ENCODE measurements at places on chromosomes 2 and 18.

DNA sequence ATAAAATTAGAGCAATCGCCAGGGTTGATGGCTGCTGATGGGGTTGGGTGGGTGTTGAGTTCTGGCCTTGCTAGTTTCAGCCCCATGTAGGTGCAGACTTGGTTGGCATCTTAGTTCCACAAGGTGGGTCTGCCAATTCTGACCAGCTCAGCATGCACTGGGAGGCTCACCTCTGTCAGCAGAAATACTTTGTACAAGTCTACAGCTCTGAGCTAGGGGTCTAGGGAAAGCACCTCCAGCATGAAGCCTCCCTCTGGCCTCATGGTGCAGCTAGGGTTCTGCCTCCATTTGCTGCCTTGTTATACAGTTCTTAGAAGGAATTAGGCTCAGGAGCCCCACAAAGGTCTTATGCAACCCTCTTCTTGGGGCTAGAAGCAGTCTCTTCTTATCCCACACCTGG is 278.9 kb upstream of the HDAC4 start:
- no peak for DNase-seq

- no peak for DNase-seq
Observed at GRCh38 chr18:41992066-41992465, 37.0 kb downstream of the PIK3C3 start.

DNA sequence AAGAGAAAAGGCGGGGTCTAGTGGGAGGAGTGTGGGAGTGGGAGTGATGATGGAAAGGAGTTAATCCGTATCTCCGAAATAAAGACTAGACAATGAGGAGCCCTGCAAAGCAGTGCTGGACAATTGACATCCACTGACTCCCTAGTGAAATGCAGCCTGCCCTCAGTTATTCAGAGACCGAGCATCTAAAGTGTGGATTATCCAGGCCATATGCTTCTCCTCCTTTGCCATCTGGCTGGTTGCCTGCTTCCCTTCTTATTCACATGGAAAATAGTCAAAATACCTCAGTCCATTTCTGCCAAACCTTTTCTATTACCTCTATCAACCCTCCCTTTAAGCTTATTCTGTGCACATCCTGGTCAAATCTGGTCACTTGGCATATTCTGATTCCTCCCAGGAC is 288.8 kb upstream of the SIX3 start:
- DNase-seq: no peak

DNA sequence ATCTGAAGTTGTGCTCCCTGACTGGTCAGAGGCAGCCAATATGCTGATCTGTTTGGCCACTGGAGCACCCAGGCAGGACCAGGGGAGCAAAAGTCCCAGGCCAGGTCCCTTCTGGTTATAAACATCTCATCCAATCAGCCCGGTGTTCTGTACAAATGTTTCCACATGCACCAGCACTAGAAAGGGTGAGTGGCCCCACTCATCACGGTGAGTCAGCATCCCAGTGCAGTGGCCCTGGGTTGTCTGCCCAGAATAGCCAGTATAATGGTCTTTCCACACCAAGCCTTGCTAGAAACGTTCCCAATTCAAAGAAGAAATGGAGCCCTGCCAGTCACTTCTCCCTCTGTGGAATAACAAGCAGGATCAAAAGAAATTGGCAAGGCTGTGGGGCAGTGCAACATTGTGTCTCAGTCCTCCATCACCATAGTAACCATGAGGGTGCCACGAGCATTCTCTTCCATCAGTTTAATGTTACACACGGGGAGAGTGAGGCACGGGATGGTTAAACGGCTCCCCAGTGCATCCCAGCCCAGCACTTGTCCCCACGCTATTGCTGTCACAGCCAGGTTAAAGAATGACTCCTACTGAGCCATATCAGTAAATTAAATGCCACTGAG is 174.9 kb downstream of the SEPTIN10 start:
- DNase-seq: no peak

GRCh38 chr18:55588111-55588869 is at the start of gene TCF4:
Gene TCF4 (minus strand): TSS chr18:55588192. CDS start chr18:55587116, 1,076 bp downstream.
- peak; percentile 82 for DNase-seq

DNA sequence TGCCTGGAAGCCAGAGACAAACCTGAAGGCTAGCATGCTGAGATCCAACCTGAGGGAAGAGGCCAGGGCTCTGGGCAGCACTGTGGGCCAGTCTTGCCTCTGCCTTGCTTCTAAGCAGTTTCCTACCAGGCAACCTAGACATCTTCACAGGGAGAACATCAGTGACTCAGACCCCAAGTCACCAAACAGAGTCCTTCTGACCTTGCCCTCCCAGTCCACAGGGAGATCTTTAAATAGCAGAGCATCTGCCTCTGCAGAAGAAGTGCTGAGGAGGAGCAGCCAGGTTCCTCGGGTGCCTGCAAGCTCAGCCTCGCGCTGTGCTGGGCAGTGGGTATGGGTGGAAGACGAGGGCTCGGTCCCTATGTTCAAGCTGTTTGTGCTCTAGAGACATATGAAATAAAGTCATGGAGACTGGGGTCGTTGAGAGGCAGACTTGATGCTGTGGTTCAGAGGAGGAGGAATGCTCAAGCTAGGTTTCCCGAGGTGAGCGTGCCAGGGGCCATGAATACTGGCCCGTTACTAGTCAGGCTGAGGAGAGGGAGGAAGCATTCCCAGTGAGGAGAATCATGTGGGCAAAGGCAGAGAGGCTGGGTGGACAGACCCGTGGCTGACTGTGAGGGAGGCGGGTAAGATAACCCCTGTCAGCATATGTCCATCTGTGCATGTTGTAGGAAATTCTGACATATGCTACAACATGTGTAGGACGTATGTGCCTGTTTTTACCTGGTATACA is 66.5 kb downstream of the BOLA3 start:
- no peak for DNase-seq

- no peak for DNase-seq
Observed at GRCh38 chr18:49650426-49650891, 88.6 kb downstream of the LIPG start.

- no peak for DNase-seq
Observed at GRCh38 chr18:33201509-33201926, 239.0 kb downstream of the CCDC178 start.

- DNase-seq: no peak
Observed at GRCh38 chr2:1900732-1901131, 156.4 kb upstream of the PXDN start.

- DNase-seq: no peak
Observed at GRCh38 chr18:74139411-74139810, 8.2 kb downstream of the FBXO15 start.

GRCh38 chr2:44972771-44973535 is 31.5 kb downstream of the SIX3 start:
- no peak for DNase-seq

DNA sequence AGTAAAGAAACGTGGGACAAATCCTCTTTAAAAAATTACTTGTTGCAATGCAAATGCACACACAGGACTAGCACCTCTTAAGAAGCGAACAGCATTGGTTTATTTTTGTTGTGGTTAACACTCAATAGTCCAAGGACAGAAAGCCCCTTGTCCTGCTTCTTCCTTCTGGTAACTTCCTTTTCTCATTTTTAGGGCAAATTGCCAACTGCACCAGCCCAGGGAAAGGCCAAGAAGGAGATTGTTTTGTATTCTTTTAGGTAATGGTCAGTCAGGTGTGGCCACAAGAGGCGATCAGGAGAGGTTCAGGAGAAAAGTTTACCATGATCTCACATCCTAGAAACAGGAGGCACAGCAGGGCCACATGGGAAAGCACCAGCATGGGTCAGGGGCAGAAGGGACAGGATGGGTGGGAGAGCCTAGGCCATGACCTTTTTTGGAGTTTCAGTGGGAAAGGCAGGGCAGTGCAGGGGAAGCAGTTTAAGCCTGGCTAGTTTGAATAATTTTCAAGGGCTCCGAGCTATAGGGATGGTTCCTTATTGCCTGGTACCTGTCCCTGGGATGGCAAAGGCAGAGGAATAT is 73.0 kb downstream of the CHRNA1 start:
- DNase-seq: no peak

DNA sequence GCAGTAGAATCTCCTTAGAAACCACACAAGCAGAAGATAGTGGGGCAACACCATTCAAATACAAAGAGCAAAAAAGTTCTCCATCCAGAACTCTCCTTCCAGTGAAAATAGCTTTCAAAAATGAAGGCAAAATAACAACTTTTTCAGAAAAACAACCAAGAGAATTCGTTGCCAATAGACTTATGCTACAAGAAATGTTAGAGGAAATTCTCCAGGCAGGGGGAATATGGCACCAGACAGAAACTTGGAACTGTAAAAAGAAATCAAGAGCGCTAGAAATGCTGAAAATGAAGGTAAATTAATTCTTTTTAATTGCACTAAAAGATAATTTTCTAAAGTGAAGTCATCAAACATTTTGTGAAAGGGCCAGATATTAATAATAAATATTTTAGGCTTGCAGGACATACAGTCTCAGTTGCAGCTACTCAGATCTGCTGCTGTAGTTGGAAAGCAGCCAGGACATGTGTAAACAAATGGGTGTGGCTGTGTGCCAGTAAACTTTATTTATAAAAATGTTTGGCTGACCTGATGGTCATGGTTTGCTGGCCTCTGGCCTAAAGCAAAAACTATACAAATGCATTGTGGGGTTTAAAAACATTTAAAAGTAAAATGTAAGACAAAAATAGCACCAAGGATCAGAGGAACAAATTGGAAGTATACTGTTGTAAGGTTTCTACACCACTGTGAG is 73.7 kb upstream of the TGFA start:
- DNase-seq: peak; percentile 61

DNA sequence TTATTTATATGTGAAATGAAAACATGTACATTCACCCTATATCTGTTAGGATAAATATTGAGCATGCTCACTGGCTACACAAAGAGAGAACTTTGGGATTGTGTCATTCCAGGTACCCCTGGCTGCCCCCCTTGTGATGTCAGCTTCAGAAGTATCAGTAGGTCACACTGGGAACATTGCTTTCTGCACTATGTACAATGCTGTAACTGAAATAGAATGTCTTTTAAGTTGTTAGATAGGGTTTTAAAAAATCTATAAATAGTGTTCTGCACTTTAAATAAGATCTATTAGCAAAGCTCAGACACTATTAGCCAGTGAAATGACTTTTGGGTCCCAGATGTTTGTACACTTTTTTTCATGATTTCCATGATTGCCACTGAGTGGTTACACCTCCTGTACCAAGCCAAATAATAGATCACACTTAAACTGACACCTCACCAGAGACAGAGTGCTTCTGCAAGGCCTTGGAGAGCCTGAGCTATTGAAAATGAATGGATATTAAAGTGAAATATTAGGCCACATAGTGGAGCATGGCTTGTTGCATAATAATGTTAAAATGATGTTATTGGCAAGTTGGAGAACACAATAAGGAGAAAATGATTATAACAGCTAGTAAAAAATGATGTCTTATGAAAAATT is 297.0 kb upstream of the NXPH2 start:
- no peak for DNase-seq

DNA sequence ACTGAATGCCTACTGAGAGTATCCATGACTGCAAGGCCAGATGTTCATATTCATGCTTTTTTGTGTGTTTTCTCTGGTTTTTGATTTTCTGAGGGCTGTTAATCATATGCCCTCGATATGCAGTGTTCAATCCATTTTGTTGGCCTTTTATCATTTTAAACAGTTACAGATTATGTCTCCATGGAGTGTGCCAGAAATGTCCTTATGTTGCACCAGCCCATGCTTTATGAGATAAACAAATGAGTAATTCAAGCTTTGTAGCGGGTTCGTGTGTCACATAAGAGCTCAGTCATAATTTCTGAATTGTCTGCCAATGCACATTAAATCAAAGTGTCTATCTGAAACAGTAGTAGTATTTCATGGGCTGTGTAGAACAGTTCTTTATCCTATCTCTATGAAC is 583.0 kb downstream of the THSD7B start:
- no peak for DNase-seq

GRCh38 chr2:240077442-240077841 is 24.1 kb upstream of the OR6B3 start:
- DNase-seq: no peak

DNA sequence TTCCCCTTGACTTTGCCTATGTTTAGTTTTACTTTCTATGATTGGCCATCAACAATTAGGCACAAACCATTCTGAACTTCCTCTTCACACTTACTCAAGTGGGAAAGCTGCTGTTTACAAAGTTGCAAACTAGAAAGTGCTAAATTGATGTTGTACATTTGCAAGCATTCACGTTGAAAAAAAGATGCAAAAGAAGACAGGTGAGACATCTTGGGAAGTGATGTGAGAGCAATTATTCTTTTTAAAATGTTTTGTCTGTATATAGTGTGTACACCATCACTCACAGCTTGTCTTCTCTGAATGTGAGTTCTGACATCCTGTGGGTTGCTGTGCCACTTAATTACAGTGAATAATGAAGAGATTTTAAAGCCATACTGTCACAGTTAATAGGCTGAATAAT is 874.1 kb upstream of the LRATD1 start:
- DNase-seq: no peak

DNA sequence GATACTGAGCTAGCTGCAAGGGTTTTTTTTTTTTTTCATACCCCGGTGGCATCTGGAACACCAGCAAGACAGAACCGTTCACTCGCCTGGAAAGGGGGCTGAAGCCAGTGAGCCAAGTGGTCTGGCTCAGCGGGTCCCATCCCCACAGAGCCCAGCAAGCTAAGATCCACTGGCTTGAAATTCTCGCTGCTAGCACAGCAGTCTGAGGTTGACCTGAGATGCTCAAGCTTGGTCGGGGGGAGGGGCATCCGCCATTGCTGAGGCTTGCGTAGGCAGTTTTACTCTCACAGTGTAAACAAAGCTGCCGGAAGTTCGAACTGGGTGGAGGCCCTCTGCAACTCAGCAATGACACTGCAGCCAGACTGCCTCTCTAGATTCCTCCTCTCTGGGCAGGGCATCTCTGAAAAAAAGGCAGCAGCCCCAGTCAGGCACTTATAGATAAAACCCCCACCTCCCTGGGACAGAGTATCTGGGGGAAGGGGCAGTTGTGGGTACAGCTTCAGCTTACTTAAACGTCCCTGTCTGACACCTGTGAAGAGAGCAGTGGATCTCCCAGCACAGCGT is 5.1 kb upstream of the MIB1 start:
- no peak for DNase-seq

- DNase-seq: peak; percentile 95
Observed at GRCh38 chr18:35143622-35144596, 96.9 kb upstream of the ZNF397 start.

DNA sequence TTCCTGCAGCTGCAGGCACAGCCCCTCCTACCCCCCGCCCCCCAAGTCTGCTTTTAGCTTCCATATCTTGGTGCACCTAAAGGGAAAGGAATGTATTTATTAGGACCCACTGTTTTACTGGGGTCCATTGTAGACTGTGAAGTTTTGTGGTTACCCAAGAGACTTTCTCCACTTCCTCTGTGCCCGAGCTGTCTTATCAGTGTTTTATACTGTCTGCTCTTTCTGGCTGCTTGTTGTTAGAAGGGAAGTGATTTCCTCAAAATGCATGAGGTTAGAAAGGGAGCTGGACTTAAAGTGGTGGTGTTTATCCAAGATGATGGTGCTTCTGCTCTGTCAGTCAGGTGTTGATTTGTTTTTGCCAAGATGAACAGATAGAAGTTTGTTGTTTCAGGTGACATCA is 85.0 kb downstream of the PTH2R start:
- no peak for DNase-seq

DNA sequence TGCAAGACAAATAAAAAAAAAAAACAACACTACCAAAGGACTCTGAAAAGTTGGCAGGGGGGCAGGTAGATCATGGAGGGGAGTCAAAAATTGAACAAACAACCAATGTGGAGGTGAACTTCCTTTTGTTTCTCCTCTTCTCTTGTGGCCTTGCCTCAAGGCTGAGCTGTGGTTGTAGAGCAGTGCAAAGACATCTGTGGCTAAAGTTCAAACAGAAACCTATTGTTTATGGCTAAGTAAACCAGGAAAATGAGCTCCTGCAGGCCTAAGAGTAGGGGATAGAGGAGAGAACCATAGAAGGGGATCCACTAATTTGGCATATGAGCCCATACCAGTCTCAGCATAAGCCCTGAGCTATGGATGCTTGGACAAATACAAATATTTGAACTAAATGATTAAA is 40.2 kb upstream of the EGR4 start:
- no peak for DNase-seq

All from NCI-H1105 treated with DMSO at 0.1 percent for 48 hours (cell line).